ENCODE measurements at places on chromosomes 11 and 22.

DNA sequence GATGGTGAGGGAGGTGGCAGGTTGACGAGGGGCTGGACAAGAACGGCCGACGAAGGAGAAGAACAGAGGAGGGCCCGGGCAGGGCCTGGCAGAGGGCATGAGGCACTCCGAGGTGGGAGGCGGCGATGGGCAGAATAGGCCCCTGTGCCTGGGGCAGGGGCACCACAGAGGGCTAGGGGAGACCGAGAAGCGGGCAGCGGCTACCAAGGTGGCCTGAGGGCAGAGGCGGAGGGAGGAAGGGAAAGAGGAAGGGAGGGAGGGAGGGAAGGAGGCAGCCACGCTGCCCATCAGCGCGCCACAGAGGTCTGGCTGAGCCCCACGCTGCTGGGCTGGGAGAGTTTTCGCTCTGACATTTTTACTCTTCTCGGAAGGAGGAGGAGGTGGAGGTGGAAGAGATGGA lies 11.3 kb downstream of the LSP1 start:
- DNase-seq: no peak

GRCh38 chr22:47465222-47465621 lies 702.8 kb downstream of the TBC1D22A start:
- DNase-seq: no peak

- DNase-seq: no peak
These were observed 64.2 kb downstream of the HIPK3 start for GRCh38 chr11:33321422-33321821.

DNA sequence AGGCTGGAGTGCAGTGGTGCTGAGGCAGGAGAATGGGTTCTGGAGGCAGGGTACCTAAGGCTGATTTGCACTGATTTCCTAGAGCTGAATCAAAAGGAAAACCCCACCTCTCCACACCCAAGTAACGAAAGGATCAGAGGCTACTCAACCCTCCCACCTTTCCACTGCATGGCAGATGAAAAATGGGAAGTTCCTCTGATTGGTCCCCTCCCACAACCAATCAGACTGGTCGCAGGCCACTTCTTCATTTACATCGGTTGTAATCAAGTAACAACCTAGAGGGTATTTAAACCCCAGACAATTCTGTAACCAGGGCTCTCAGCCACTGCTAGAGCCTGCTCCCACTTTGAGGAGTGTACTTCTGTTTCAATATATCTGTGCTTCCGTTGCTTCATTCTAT lies 18.6 kb upstream of the PARVB start:
- no peak for DNase-seq

DNA sequence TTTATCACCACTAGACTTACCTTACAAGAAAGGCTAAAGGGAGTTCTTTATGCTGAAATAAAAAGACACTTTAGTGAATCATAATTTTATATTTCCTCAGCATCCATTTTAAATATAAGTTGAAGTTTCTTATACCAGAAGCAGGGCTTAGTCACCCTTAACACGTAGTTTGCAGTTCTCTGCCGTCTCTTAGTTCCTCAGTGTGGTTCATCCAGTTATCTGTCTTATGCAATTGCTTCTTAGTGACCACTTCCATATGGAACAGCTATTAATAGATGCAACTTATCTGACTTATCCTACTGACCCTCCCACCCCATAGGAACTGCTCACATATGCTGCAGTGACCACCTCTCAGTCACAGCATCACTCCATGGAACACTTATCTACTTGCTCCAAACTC lies 11.7 kb upstream of the SLC36A4 start:
- DNase-seq: no peak

GRCh38 chr11:40337118-40337517 lies 1122.3 kb downstream of the LRRC4C start:
- no peak for DNase-seq

DNA sequence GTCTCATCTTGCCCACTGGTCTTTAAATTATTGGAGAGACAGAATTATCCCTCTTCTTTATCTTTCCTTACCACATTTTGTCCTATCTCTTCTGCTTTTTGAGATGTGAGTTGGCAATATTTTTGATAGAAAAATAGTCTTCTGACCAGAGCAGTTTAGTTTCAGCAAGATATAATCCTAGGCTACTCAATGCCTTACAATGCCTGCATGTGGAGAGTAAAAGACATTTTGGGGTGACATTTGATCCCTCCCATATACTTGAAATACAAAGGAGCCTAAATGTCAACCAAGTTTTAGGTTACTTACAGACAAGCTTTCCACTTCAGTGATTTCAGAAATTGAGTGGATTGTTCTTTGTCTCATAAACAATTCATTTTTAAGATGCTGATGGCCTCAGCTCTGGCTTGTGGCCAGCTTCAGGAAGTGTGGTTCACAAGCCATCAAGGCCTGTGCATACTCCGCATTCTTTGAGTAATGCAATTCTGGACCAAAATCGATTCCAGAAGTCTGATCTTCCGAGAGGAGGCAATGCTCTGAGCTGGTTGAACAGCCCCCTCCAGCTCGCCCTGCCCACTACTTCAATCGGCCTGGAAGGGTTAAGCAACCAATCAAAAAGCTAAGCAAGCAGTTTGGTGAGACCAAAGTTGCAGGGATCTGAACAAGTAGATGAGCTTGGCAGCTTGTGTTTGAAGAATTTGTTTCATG lies 274.4 kb downstream of the BLID start:
- DNase-seq: no peak

DNA sequence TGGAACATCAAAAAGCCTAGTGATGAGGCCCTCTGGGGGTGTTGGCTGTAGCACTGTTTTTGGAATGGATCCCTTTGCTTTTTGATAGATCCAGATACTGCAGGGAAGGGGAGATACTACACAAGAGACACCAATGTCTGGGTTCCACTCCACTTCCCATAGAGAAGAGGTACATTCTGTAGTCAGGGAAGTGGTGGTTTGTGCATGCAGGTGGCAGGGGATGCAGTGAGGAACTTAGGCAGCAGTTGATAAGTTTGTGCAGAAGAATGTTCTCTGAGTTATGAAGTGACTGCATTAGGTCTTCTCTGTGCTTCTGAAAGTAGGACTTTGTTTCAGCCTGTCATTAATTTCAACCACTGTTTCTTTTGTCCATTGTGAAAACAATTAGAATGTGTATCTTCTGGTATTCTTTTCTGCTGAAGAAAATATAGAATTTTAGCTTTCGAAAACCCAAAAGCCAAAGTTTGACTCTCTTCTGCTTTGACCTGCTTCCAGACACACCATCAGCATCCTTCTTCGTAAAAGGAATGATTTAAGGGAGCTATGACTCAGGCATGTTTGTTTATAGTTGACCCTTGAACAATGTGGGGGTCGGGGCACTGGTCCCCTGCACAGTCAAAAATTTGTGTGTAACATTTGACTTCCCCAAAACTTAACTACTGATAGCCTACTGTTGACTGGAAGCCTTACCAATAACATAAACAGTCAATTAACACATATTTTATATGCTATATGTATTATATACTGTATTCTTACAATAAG lies 25.6 kb downstream of the PANX1 start:
- DNase-seq: no peak

Measured in stimulated activated CD8-positive, alpha-beta memory T cell treated with anti-CD3 and anti-CD28 coated beads, Interleukin-12 subunit alpha, Interleukin-12 subunit beta, amount 100 ng/mL, for 1 hour (primary cell).